ENCODE measurements at places on chromosomes 3 and 15.

GRCh38 chr15:85760531-85761371 lies 34.0 kb downstream of the KLHL25 start:
- no peak for DNase-seq

- no peak for DNase-seq
These were observed 6.7 kb downstream of the ABHD17C start for GRCh38 chr15:80701676-80702311.

- DNase-seq = no peak
These were observed 198.7 kb downstream of the CNTN3 start for GRCh38 chr3:74415731-74416130.

DNA sequence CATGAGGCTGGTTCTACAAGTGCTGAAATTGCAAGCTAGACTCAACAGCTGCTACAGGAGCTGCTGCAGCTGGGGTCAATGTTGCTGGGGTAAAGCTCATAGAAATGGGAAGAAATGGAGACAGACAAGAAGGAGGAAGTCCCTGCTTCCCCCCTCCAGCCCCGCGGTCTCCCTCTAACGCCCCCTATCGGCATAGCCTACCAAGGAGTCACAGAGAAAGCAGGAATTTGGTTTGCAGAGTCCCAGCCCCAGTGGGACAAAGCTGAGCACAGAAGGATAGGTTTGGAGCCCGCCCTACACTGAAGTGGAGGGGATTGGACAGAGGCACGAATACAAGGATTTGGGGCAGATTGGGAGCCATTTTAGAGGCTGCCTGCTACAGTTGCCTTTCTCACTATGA lies 176.9 kb upstream of the ANKRD28 start:
- no peak for DNase-seq

GRCh38 chr15:60679256-60679655 lies 200.3 kb upstream of the ICE2 start:
- no peak for DNase-seq

- no peak for DNase-seq
These were observed 44.7 kb downstream of the CEP152 start for GRCh38 chr15:48766196-48766595.
